ENCODE measurements at places on chromosomes 2 and 18.

- DNase-seq: no peak
Measured at GRCh38 chr18:32461709-32462272, 8.9 kb downstream of the GAREM1 start.

- DNase-seq: no peak
Measured at GRCh38 chr2:188414411-188414810, 122.7 kb downstream of the GULP1 start.

DNA sequence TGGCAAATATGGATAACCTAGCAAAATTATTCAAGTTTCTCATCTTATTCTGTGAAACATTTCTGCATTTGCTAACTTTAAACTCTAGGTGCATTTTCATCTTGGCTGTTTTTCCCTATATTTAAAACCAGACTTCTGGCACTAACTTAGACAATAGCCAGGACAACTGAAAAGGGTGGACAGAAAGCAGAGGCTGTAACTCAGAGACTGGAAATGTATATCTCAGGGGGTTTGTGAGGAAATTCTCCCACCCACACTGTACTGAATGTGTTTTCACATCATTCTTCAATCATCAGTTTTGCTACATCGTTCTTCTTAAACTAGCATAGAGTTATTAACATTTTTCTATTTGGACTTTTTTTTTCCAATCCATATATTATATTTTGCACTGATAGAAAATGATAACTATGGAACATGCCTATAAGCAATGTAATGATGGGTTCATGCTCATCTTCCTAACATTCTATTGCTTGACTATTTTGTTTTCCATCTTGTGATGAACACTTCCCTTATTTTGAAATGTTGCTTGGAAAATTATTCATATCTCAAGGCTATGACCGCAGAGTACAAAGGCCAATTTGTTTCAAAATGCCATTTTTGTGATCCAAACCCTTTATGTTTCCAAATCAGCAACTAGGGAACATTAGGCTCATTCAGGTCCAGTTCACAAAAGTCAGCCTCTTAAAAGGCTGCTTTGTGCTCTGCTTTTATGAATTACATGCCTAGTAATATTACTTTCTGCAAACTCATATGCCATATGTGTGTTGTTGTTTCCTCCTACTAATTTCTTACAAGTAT is 125.8 kb upstream of the CDH19 start:
- no peak for DNase-seq

DNA sequence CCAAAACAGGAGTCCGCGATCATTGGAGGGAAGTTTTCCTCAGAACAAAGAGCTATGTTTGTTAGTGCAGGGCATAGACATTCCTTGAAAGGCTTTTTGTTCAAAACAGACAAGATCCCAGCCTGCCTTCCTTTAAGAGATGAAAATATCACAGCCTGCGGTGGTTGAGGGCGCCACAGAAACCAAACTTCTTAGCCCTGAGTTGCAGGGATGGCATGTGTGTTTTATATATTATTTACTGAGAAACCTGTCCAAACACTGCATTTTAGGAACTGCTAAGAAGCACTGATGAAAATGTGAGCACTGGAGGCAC is 57.5 kb upstream of the TMEM178A start:
- DNase-seq: no peak

GRCh38 chr2:72619626-72620025 is 206.2 kb downstream of the EXOC6B start:
- DNase-seq: no peak

DNA sequence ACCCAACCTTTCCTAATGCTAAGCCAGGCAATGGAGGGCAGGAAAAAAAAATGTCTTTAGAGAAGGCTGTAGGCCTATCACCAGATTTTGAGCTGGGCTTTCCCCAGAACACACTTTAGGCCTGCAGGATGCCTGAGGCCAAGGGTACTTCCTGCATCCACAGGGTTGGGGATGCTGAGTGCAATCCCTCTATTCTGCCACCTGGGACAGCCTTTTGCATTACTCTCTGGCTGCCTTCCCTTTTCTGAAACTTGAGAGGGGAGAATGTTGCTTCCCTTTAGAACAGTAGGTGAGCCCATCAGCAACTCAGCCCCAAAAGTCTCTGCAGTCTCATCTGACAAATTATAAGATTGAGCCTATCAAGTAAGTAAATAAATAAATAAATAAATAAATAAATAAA is 195.2 kb downstream of the SLC8A1 start:
- peak; percentile 12 for DNase-seq

DNA sequence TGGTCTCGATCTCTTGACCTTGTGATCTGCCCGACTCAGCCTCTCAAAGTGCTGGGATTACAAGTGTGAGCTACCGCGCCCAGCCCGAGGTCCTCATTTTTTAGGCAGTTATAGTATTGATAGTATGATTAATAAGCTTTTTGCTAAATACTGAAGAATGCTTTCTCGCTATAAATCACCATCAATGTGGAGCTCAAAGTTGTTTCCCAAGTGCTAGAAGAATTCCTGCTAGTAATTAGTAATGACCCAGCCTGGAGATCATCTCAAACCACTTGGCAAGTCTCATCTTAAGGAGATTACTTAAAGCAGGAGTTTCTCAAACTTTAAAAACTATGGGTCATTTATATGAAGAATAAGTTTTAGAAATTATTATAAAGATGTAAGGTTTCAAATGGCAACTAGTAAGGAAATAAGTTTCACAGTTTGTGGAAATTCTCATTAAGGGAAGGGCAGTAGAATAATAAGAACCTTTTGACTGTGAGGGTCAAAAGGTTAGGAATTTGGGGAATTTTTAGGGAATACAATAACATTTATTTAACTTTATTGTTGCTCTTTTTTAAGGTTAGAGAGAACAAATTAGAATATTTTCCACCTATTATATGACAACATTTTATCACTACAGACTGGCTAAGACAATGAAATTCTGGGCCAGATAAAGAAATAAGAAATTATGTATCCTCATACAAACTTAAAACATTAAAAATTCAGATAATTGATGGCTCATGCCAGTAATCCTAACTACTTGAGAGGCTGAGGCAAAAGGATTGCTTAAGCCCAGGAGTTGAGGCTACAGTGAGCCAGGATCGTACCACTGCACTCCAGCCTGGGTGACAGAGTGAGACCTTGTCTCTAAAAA is 148.6 kb upstream of the MAP3K20 start:
- DNase-seq: no peak

Data from H54 (cell line).